Skeletal muscle tissue (tissue), 5 donors: ENCODE measurements at places on chromosomes 2 and 18. TPM values are rescaled to one million over a fixed set of nuclear protein-coding genes. Genes with fewer than 3 reads are reported as not detected.

Gene PASK
- 3.7 TPM for total RNA-seq

Gene G6PC2
- 1.0 TPM for total RNA-seq

Gene CCDC141
- total RNA-seq, result 61.6 TPM

Gene PRKAG3
- total RNA-seq, result 9.9 TPM

Gene C2orf42
- total RNA-seq, result 19.8 TPM

Gene OR6B2
- total RNA-seq, result not detected

Gene CCDC148
- 0.52 TPM for total RNA-seq

Gene PSMA8
- not detected for total RNA-seq

Gene TBC1D8
- 16.2 TPM for total RNA-seq

Gene CAPN13
- total RNA-seq, result not detected

Gene C2orf80
- not detected for total RNA-seq

Gene ANKRD29
- total RNA-seq, result 3.7 TPM

Gene PSTPIP2
- total RNA-seq, result 3.1 TPM

Gene ERFE
- 4.2 TPM for total RNA-seq

Gene PTH2R
- total RNA-seq, result 0.52 TPM

Gene ALLC
- not detected for total RNA-seq

Gene SETBP1
- total RNA-seq, result 13.6 TPM

Gene C2orf81
- 0.52 TPM for total RNA-seq

Gene ABCA12
- total RNA-seq, result not detected

Gene NGEF
- 2.6 TPM for total RNA-seq

Gene CPO
- not detected for total RNA-seq

Gene GKN2
- total RNA-seq, result not detected

Gene SERPINB3
- not detected for total RNA-seq

Gene IRS1
- total RNA-seq, result 13.0 TPM

Gene ALPI
- not detected for total RNA-seq

Gene GCFC2
- 14.1 TPM for total RNA-seq

Gene SCN1A
- under 0.01 TPM for total RNA-seq

Gene PRSS56
- 1.0 TPM for total RNA-seq

Gene SLC4A3
- total RNA-seq, result 2.1 TPM

Gene TLX2
- total RNA-seq, result not detected

Gene CD28
- total RNA-seq, result 4.2 TPM

Gene LIPT1
- 6.8 TPM for total RNA-seq

Gene CDH20
- total RNA-seq, result 1.0 TPM

Gene GPR45
- not detected for total RNA-seq

Gene SGO2
- total RNA-seq, result 1.0 TPM

Gene ATP6V1C2
- under 0.01 TPM for total RNA-seq

Gene KLHL41
- 2,637 TPM for total RNA-seq

Gene MC2R
- total RNA-seq, result not detected
